Stimulated activated CD8-positive, alpha-beta memory T cell treated with anti-CD3 and anti-CD28 coated beads, Interleukin-15, amount 100 ng/mL, for 1 hour (primary cell): ENCODE measurements at places on chromosomes 2 and 18.

DNA sequence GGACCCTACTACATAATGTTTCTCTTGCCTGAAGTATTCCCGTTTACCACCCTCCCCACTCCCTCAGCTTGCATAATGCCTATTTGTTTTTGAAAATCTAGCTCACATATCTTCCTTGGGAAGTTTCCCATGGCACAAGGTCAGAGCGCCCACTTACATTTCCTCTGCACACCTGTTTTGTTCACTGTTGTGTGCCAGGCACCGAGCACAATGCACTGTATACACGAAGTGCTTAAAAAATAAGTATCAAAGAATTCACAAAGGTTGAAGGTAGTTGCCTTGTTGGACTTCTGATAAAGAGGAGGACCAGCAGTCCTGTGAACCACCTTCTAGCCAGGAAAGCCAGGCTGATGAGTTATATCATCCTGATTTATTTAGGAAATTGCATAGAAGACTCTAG is 16.8 kb upstream of the RHOB start:
- DNase-seq = no peak

DNA sequence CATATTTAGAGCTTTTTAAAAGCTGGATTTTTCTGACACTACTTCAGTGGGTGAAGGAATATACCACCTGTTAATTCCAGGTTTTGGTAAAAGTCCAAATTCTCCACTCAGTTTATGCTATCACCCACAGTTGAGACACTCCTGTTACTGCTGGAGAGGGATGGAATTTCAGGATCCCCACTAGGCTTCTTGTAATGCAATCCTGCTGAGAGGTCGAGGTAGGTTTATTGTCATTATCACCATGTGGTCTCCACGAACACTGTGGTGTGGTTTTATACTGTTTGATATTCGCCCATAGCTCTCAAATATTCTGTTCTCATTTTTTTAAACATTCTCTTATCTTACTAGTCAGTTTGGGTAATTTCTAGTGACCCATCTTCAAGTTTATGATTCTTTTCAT is 167.9 kb downstream of the CCDC102B start:
- no peak for DNase-seq

DNA sequence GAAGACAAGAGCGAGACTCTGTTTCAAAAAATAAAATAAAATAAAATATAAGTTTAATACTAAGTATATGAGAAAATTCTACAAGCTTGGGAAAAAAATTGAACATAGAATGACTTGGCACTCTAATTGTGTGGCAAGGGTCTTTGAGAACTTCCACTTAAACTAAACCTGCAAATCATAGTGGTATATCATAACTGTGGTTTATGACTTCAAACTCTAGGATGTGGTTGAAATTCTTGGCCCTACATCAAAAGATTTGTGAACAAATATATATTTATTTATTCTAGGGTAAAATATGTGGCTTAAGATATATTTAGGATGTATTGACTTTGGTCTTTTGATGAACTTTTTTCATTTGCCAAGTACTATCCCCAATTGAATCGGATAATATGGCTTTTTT is 3.1 kb upstream of the FAM171B start:
- no peak for DNase-seq

DNA sequence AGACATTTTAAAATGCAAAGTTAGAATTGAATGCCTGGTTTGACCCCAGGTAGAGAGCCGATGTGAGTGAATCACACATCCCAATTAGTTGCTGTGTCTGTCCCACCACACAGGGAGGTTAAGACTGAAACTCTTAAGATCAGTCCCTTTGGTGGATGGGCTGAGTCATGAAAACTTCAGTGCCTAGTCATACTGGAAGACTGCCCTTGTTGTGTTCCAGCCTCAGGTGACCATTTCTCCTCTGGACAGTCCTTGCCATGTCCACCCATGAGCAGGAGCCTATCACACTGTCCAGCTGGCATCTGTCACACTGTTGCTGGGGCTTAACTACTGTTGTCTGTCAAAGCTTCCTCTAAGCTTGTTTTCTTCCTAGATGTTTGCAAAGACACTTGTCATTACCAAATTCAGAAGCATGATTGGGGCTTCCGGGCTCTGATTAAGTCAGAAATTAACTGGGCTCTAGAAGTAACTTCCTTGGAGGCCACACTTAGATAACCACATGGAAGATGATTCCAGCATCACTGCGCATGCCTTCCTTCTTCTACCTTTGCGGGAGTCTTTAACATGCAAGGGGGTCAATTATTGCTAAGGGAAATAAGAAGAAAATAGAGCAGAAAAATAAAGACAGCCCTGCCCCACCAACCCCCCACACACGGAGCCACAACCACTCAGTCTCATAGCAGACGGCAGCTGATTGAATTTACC is 21.3 kb downstream of the CYRIA start:
- DNase-seq = no peak

DNA sequence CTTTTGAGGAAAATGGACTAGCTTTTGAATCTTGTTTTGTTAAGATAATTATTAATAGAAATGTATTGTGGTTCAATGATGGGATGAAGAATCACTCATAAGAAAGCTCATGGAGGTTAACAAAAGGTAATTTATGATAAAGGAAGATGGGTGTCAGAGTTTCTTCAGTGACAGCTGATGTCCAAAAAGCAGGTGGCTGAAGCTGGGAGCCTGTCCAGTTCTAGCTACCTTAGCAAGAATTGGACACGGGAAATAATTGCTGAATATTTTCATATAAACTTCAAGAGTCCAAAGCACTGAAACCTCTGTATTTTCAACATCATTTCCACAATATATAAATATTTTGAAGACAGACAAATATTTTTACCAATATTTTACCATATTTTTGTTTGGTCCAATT is 1505.8 kb upstream of the SLC39A10 start:
- no peak for DNase-seq

- DNase-seq = no peak
Measured at GRCh38 chr2:209686448-209686847, 85.2 kb upstream of the UNC80 start.

DNA sequence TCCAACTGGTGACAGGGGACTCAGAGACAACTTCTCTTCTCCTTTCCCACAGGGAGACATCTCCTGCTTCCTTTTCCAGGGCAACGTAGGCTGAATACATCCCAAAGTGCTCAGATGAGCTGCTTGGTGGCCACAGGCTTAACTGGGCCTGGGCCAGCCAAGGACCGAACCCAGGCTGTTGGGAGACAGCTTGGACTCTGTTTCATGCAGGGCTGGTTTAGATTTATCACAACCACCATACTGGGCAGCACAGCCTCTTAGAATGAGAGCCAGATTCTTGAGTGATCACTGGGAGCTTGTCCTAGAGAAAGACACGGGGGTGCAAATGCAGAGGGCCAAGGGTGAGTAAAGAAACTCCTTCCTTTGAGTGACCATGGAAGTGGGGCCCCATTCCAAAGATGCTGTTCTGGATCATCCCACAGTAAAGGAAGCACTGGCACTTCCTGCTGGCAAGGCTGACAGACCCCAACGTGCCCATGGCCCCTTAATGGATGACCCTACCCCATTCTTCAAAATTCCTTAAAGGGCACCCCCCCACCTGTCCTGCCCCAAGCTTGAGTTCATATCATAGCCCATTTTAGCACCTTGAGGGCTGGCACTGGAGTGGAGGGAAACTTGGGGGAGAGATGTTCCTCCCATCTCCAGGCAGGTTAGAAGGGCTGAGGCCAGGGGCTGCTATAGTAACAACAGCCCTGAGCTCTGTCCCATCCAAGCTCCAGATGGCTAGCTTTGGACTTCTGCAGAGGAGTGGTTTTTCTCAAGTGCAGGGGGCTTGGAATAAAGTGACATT is 84.1 kb downstream of the CAPN13 start:
- no peak for DNase-seq

GRCh38 chr2:230868947-230869913 is 4.5 kb downstream of the ITM2C start:
- DNase-seq = no peak

- no peak for DNase-seq
Measured at GRCh38 chr18:9428301-9428706, 47.0 kb upstream of the RALBP1 start.

GRCh38 chr18:69358212-69358895 is 42.3 kb upstream of the DOK6 start:
- DNase-seq = no peak

GRCh38 chr18:45670281-45670962 is 53.6 kb upstream of the SLC14A1 start:
- no peak for DNase-seq

DNA sequence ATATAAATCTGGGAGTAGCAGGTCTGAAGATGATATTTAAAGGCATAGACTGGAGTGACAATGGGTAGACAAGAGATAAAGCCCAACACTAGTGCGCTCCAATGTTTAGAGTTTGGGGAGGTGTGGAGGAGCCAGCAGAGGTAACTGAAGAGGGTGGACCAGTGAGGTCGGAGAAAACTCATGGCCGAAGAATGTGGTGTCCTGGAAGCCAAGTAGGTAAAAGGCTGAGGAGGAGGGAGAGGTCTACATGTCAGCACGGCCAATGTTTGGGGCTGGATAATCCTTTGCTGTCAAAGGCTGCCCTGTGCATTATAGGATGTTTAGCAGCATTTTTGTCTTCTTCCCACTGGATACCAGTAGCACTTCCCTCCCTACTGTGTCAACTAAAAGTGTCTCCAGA is 78.8 kb upstream of the KCNE4 start:
- DNase-seq = no peak

DNA sequence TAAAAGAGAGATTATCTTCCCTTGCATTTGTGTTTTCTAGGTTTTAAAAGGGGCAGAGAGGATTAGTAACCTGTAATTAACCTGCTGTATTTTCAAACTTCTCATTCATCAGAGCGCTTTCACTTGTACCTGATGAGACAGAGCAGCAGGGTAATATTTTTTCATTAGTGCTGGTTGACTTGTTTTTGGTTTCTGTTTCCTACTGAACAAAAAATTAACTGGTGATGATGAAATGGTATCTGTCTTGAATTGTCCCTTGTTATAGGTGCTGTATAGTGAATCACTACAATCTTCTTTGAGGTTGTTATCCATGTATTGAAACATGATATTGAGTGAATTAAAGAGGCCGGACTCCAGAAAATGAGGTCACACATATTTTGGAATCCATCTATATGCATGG is 37.9 kb downstream of the CDH20 start:
- DNase-seq = no peak

DNA sequence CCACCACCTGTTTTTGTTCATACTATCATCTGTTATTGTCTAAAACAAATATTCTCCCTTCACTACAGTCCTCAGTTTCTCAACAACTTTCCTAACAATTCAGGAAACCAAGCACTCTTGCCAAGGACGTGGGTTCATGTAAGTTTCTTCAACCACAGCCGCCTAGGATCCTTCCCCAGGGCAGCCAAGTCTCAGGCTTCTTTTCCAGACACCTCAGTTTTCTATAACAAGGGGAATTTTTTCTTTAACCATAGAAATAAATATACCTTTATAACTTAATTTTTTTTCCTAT is 39.4 kb upstream of the AGPS start:
- DNase-seq = no peak

DNA sequence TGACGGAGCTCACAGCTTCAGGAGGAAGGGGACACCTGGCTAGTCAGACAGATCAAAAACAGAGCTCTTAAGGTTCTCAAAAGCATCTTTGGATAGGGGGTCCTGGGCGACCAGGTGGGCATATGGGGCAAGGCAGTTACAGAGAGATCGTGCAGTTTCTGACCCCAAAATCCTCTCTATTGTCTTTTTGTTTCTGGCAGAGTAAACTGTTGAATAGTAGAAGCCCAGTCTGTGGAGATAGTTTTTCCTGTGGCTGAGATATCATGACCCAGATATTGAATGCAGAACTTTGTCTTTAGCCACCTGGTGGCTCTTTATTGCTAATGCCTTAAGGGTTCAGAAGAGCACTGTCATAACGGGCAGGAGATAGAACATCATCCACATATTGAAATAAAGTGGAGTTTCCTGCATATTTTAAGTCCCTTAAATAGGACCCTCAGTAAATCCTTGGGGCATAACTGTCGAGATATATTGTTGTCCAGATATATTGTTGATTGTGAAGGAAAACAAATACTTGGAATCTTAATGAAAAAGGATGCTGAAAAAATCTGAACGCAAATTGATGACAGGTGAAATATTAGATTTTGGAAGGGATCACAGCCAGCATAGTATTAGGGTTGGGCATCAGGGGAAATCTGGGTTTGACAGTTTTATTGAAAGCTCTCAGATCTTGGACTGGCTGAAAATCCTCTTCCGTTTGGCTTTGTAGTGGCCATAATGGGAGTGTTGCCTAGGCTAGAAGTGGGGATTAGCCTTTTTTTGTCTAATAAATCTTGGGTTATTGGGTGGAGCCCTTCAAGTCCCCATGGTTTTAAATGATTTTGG is 14.1 kb upstream of the ZDBF2 start:
- no peak for DNase-seq

DNA sequence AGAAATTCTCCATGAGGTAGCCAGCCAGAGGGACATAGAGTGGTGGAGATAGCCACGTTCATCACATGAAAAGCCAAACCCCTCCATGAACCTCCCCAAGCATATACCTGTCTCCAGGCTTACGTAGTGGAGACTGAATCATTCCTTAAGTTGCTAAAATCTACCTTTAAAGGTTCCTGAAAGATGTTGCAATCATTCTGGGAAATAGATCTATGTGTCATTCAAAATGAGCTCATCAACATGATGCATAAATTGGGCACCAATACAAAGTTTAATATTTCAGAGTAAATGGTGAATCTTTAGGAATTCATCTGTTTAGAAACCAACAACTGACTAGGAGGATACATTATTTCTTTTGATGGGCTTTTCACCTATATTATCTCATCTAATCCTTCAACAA is 362.6 kb upstream of the ID2 start:
- DNase-seq = no peak

- DNase-seq = no peak
Measured at GRCh38 chr2:180720829-180721228, 259.6 kb upstream of the UBE2E3 start.

DNA sequence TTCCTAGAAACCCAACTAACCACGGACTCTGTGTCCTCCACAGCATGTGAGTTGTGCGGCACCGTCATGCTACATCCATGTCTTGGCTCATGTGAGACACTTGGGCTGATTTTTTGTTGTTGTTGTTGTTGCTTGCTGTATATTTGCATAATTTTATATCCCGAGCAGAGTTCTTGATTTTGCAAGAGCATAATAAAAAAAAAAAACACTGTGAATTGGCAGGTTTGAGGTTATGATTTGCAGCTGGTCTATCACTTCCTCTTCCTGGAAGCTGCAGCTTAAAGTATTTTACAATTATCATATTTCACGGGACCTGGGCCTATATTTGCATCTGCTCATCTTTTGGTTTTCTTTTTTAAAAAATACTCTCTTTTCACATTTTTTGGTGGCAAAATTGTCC is 142.3 kb upstream of the NRP2 start:
- no peak for DNase-seq

DNA sequence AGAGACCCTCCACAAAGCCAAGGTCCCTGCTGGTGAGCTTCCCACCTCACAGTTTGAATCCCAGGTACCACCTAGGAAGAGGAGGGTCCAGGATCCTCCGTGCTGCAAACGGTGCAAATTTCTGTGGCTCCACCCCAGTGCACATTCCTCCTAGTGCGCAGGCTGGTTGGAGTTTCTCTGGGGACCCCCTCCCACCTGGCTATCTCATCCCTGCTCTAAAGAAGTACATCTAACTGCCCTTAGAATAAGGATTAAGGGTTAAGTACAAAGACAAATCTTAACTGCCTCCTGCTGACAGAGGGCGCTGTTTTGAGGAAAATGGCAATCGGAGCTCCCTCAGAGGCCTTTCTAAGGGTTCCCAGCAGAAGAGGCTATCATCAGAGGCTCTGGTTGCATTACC is 109.6 kb upstream of the FSIP2 start:
- DNase-seq = no peak

- DNase-seq = no peak
Measured at GRCh38 chr2:12155303-12156051, 409.0 kb downstream of the LPIN1 start.

- no peak for DNase-seq
Measured at GRCh38 chr18:55447672-55448018, 140.3 kb downstream of the TCF4 start.
